Activated naive CD4-positive, alpha-beta T cell treated with anti-CD3 and anti-CD28 coated beads, Interleukin-2, amount 10 ng/mL, durations not matched to agents 7 days and 5 days (primary cell): ENCODE measurements at places on chromosomes 2 and 18.

DNA sequence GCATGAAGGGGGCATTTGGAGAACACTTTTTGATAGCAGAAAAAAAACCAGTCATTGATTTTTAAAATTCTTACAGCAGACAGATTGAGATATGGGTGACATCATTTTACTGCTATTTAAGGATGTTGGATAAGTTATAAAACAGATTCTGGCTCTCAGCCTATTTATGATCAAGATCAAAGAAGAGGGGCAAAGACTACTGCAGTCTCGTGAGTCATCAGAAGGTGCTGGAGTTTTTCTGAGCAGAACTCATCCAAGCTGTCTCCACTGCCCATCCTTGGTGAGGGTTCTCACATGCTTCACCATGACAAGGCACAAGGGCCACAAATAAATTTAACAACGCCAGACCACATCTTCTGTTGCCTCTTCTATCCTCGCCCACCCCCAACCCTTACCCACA lies 58.8 kb downstream of the ST6GAL2 start:
- DNase-seq, result no peak

DNA sequence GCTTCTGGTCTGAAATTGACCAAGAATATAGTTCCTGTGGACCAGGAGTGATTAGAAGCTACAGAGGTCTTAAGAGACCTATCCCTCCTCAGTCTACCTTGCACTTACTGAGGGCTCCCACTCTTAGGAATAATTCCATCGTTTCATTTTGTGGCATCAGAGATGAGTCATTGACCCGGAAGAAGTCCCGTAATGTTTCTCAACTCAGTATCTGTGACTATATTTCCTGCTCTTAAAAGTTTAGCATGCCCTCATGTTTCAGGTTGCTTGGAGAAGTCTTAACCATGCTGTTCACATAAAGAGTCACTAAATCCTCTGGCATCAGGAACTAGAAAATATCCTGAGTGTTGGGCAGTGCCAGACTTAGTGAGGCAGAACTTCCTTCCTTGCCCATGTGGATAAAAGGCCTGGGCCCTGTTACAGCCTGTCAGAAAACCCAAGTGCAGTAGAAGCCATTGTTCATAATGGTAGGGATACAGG lies at the start of gene IL36A:
Gene IL36A (plus strand): TSS at position 430 of the 480 bp plus-strand sequence. CDS start 413 bp downstream, outside the sequence.
- no peak for DNase-seq

DNA sequence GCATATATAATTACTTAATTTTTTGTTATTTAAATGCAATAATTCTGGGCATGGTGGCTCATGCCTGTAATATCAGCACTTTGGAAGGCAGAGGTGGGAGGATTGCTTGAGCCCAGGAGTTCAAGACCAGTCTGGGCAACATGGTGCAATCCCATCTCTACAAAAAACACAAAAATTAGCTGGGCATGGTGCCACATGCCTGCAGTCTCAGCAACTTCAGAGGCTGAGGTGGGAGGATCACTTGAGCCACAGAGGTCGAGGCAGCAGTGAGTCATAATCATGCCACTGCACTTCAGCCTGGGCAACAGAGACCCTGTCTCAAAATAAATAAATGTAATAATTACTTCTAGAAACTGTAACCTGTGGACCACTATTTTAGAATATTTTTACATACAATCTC lies 21.5 kb upstream of the TMEM87B start:
- DNase-seq, result no peak

DNA sequence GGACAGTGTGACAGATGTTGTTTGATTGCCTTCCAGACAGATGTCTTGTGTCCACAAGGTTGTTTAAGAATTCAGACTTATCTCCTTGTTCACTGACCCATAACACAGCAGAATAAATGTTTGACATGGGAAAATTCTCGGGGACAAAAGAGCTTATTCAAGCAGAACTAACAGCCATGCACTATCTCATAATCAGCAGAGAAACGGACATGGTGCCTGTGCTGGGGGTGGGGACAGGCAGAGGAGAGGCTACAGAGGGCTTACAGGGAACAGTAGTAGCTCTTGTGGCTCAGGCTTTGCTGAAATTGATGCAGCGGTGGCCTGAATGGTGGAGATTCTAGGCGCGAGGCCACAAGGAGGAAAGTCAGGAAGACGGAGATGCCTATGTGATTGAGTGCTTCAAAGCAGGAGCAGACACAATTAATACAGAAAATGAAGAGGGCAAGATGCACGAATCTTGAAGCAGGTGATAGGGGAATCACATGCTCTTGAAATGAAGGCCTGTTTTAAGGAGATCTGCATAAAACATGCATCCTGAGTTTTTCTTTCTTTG lies 62.0 kb upstream of the CAB39 start:
- no peak for DNase-seq

GRCh38 chr2:127415593-127416505 lies 2.4 kb upstream of the PROC start:
- DNase-seq, result peak; percentile 85
